Thymus (tissue), 14 donors: ENCODE measurements at places on chromosomes 3 and 15. TPM values are rescaled to one million over a fixed set of nuclear protein-coding genes. Genes with fewer than 3 reads are reported as not detected.

GRCh38 chr15:98888820-98889479 is 118.6 kb downstream of the PGPEP1L start:
- DNase-seq = no peak

The MYD88 gene
- 15.1 TPM for total RNA-seq

GRCh38 chr15:87761736-87762509 is 494.6 kb downstream of the NTRK3 start:
- DNase-seq = no peak

DNA sequence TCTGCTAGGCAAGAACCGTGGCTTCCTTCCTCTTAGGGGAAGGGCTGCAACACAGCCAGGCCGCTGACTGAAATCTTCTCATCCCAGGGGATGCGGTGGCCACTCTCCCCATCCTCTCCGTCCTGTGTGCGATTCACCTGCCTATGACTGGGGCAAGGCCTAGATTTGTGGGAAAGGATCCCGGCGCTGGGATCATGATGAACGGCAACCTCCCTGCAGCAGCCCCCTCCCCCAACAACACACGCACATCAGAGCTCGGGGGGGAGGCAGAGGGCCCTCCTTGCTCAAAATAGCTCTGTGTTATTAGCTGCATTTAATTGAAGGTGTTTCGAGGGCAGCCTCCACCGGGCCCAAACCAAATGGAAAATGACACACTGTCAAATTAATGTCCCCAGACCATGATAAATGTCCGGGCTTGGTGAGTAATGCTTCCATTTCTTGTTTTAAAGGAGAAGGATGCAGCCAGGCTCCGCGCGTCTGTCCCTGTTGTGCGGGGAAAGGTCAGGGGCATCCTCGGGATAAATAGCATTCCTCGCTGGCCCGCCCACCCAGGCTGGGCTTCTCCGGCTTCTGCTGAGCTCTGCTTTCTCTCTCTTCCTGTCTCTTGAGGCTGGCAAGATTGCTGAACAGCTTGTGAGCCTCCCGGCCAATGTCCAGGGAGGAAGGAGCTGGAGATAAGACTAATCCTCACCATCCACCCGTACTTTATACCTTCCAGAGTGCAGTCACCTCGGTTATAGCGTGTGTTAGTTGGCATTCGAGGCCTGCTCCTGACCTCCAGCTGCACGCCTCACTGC is 56.4 kb upstream of the TLE3 start:
- DNase-seq = no peak

The BNC1 gene
- 1.7 TPM for total RNA-seq

GRCh38 chr3:27673701-27674100 is 48.4 kb downstream of the EOMES start:
- no peak for DNase-seq

- DNase-seq = no peak
Observed at GRCh38 chr3:187136337-187136736, 3.0 kb downstream of the RPL39L start.

DNA sequence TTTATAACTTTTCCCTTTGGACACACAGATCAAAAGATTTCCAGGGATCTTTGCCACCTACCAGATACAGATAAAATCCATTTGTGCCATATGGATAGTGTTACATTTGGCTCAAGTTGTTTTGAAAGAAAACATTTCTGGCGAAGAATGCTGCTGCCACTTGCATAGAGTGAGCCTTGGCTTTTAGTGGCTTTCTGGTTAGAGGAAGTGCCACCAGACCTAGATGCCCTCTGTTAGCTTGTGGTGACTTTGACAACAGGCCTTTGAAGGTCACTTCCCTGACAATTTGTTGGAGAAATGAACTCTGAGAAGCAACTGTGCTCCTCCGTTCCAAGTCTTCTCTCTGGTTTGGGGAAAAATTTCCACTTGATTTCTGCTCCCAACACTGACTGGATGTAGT is 158.0 kb downstream of the CHST2 start:
- no peak for DNase-seq

GRCh38 chr3:7546253-7546652 is 685.3 kb downstream of the GRM7 start:
- DNase-seq = no peak

DNA sequence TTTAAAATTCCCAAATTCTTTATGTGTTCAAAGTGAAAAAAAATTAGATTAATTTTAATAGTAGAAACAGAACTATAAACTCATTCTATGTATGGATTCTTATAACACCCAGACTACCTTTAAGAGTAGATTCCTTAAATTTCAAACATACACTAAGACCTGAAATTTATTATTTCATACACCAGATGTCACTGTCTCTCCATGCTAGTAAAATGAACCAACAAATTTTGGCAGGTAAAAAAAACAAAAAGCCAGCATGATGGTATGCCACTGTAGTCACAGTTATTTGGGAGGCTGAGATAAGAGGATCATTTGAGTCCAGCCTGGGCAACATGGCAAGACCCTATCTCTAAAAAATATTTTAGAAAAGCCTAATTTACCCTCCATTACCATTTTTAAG is 461.3 kb upstream of the NAALADL2 start:
- peak; percentile 31 for DNase-seq

DNA sequence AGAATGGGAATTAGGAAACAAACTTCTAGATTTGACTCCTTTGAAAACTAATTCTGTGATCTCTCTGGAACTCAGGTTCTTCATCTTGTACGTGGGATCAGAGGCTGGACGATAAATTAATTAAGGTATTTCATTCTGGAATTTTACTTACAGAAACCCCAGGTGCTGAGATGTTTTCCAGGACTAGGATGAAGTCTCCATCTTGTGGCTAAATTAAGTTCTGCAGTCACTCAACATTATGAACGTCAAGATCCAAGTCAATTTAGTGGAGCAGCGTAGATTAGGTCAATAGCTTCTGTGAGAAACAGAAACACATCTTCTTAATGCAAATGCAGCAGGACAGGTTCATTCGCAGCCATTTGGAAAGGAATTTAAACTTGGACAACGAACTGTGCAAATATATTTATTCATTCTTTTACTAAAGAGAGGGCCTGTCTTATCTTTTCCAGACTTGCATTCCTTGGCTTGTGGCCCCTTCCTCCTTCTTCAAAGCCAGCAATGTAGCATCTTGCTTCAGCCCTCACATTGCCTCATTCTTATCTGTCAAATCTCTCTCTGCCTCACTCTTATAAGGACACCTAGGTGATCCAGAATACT is 26.7 kb upstream of the TMC3 start:
- peak; percentile 48 for DNase-seq

The MFSD1 gene
- 58.7 TPM for total RNA-seq

GRCh38 chr3:8499181-8499611 is 2.4 kb upstream of the LMCD1 start:
- no peak for DNase-seq

The CLEC3B gene
- 25.5 TPM for total RNA-seq

GRCh38 chr3:13556207-13556606 is 7.3 kb downstream of the FBLN2 start:
- DNase-seq = no peak

GRCh38 chr3:175898194-175898593 is 1039.1 kb downstream of the NAALADL2 start:
- DNase-seq = no peak

The MCCC1 gene
- total RNA-seq = 22.0 TPM

The ALPK3 gene
- total RNA-seq = 1.1 TPM

The MYL3 gene
- total RNA-seq = 0.19 TPM

GRCh38 chr15:40040770-40041169 is 1.8 kb upstream of the SRP14 start:
- DNase-seq = no peak

- DNase-seq = no peak
Observed at GRCh38 chr3:136075811-136076210, 110.3 kb downstream of the PPP2R3A start.

The SLC12A1 gene
- 0.05 TPM for total RNA-seq
